Stimulated activated CD8-positive, alpha-beta memory T cell treated with anti-CD3 and anti-CD28 coated beads, Interleukin-7, amount 100 ng/mL, for 1 hour (primary cell): ENCODE measurements at places on chromosomes 4 and X.
A peak's percentile ranks its signal among the peaks of the same experiment; 100 is the strongest.

DNA sequence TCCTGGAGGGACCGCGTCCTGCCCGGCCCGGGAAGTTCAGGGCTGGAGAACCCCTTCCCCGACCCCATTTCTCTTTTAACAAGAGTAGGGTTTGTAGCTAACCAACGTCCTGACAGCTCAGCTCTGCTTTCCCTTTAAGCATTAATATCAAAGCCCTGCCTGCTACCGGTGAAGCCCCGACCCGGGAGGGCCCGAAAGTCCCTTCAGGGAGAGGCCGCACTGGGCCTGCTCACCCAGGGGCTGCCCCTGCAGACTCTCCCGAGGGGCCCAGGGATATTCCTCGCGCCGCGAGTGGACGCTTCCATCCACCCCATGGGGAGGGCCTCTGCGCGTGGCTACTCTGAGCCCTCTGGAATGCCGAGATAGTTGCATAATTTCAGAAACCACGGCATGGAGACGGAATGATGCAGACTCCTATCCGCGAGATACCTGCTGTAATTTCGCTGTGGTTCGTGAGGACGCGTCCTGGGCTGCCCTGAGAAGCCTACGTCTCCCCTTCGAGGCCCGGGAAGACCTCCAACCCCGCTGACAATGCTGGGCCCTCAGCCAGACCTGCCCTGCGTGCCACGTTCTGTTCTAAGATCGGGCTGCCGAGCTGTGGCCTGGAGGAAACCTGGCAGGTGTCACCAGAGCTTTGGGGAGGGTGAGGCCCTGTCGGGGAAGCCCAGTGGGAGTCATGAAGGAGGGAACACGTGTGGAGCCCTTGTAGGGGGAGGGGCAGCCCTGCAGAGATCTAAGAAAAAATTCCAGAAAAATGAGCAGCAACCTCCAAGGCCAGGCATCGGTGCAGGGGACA lies 999 bp upstream of the CTBP1 start:
- peak; percentile 25 for DNase-seq

GRCh38 chr4:38343608-38344007 lies 320.4 kb upstream of the KLF3 start:
- DNase-seq: no peak

GRCh38 chr4:30962939-30963338 lies 242.8 kb downstream of the PCDH7 start:
- DNase-seq: no peak

DNA sequence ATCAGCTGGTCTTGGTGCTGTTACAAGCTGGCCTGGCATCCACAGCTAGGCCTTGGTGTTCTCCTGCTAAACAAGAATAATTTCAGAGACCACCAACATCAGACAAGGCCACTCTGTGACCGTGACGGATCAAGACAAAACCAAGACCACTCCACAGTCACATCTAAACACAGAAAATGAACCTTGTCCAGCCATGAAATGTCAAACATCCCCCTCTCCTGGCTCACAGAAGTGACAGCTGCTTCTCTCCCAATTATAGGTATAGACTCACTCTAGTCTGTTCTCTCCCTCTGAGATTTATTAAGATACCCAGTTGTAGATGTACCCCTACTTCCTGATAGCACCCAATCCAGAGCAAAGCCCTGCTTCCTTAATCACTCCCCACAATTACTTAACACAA lies 40.4 kb downstream of the EFHC2 start:
- DNase-seq: no peak
